ENCODE measurements at places on chromosomes 3 and 15.

GRCh38 chr3:129795186-129796010 lies 98.1 kb downstream of the TMCC1 start:
- no peak for DNase-seq

GRCh38 chr3:179299999-179300613 lies 22.7 kb upstream of the ZNF639 start:
- no peak for DNase-seq

GRCh38 chr3:188243124-188243795 lies 89.3 kb downstream of the LPP start:
- no peak for DNase-seq

GRCh38 chr3:185188816-185189215 lies 36.0 kb upstream of the C3orf70 start:
- DNase-seq = no peak

GRCh38 chr3:13579063-13579462 lies 30.1 kb downstream of the FBLN2 start:
- DNase-seq = no peak

DNA sequence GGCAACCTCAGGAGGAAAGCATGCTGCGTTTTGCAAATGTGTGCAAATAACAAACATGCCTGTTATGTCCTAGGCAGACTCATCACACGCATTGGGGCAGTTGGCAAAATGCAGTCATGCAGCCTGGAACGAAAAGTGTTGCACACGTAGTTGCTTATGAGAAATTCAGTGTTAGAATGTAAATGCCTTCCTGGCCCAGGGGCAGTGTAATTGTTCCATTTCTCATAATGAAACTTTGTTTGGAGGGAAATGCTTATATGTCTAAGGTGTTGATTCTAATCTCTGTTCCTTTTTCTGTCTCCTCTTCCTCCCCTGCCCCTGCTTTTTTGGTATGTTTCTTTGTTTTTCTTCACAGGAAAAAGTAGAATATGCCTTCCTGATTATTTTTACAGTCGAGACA lies 156.0 kb downstream of the CACNA1D start:
- DNase-seq = no peak

GRCh38 chr3:195004512-195005250 lies 266.3 kb downstream of the XXYLT1 start:
- no peak for DNase-seq

GRCh38 chr3:51712511-51712931 lies 5.7 kb downstream of the GRM2 start:
- no peak for DNase-seq

All from activated CD8-positive, alpha-beta T cell treated with anti-CD3 and anti-CD28 coated beads, Interleukin-2, amount 10 ng/mL, durations not matched to agents 7 days and 5 days (primary cell).